GM04504 (cell line): ENCODE measurements at places on chromosomes 4 and X.

GRCh38 chr4:25760048-25760447 is 102.7 kb downstream of the SEL1L3 start:
- no peak for DNase-seq

DNA sequence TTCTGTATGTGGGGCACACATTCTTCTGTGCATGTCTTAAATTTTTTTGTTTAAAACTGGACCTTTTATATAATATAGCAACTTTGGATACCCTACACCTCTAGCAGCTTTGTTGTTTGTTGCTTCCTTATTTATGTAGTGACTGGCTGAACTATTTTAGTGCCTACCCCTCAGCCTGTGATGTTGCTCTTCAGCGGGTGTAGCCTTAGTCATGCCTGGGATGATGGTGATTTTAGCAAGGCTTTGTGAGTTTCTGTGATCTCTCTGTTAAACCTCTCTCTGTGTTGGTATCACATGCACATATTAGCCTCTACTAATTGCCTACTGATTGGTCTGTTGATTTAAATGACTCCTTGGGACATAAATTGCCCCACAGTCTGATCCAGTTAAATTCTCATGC is 22.8 kb downstream of the USP9X start:
- DNase-seq = no peak

DNA sequence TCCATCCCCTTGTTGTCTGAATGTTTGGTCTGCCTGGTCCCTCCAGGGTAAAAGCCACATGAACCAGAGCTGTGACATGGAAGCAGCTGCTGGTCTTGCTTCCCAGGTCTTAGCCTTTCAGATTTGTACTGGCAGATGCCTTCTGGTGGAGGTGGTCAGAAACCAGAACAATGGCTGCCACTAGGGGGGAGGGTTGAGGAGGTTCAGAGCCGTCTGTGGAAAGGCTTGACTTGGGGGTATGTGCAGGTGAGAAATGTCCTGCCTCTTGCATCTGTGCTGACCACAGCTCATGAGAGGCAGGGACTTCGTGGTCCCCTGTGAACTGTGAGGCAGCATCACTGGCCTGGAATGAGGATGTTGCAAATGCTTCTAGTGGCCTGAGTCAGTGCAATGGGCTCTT is 144.2 kb upstream of the WDR1 start:
- no peak for DNase-seq

GRCh38 chrX:103565197-103565596 is 20.1 kb upstream of the TCEAL4 start:
- no peak for DNase-seq

GRCh38 chr4:169305651-169306050 is 34.9 kb upstream of the SH3RF1 start:
- DNase-seq = no peak

GRCh38 chr4:105116616-105117319 is 29.9 kb upstream of the TET2 start:
- no peak for DNase-seq

DNA sequence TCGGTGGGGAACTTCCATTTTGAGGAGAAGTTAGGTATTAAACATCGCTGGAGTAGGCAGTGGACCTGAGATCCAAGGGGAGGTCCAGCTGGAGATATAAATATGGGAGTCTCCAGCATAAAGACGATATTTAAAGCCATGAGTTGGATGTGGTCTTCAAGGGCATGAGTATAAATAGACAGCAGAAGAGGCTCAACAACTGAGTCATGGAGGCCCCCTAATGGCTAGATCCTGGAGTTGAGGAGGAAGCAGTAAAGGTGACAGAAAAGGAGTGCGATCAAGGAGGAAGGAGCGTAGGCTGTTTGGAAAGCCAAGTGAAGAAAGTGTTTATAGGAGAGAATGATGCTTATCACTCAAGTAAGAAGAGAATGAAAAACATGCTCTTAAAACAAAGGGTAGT is 18.1 kb upstream of the APBB2 start:
- no peak for DNase-seq

DNA sequence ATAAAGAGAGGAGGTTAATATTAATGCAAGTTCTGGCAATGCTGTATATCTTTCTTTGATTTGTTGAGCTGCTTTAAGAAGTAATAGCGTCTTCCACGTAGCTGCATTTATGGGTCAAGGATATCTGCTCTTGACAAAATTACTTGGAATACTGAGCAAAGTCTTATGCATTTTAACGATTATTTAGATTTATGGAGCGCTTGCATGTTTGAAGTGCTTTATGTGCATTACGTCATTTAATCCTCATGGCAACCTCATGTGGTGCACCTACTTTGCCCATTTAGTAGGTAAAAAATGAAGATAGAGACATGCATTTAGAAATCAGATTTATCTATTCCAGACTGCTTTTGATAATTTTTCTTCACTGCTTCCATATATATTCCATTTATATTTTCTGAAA is 46.0 kb downstream of the DTHD1 start:
- no peak for DNase-seq

DNA sequence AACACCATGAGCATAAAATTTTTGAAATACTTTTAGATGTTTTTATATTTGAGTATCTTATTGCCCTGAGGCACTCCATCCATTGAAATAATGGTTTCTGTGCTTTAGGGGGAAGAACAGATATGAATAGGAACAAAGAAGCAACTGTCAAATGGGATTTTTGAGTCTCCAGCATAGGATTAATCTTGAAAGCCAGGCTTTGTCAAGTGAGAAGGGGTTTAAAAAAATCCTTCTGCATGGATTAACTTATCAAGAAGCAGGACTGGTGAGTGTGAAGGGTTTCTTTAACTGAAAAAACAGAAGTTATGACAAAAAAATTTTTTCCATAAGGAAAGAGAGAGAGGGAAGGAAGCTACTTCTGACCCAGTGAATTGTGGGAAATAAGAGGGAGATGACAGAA is 7.6 kb upstream of the NUDT9 start:
- DNase-seq = no peak

DNA sequence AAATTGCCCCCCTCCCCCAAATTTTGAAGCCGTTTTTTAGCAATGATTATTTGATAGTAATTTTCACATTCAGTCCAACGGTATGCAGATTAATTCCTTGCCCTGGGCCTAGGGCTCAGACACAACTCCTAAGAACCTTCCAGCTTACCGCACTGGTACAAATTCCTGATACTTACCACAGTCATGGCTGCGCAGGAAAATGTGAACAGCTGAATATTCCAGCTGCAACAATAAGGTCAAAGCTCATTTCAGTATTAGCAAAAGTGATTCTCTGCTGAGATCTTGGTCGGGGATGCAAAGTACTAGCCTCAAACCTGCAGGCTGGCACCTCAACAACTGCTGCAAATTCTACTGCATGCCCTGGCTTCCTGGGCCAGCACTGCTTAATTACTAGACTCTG is 3.0 kb downstream of the ATP11C start:
- DNase-seq = no peak

DNA sequence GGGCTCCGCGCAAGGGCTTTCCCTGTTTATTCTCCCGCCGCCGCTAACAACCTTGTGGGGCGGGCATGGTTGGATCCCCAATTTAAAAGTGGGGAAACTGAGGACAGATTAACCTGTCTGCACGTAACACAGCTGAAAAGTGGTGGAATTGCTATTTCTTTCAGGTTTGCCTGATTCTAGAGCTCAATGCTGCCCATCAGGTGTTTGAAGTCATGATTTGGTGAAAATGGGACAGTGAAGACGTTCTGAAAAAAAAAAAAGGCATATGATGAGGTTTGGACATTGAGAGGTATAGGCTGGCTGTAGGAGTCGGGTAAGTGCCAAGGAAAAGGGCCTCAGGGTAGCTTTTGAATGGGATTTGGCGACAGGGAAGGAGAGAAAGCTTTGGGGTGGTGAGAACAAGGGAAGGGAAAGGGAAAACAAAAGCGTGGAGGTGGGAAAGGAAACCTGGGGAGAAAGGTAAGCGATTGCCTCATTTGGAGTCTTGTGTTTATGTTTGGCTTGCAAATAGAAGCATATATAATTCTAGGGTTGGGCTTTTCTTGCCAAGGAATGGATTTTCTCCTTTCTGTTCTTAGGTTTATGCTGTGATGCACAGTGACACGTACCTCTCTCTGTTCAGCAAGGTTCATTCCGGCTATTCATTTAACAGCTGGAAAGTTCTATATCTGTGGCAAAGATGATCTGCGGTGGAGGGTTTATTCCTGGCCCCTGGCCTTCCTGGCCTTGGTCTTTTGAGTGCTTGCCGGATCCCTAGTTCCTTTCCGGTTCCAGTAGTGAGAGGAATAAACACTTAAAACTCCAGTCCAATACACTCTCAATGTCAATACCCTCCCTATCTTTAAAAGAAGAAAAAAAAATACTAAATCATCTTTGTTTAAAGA is 2.4 kb upstream of the STIM2 start:
- no peak for DNase-seq

GRCh38 chr4:92483341-92483740 is 179.6 kb downstream of the GRID2 start:
- no peak for DNase-seq

DNA sequence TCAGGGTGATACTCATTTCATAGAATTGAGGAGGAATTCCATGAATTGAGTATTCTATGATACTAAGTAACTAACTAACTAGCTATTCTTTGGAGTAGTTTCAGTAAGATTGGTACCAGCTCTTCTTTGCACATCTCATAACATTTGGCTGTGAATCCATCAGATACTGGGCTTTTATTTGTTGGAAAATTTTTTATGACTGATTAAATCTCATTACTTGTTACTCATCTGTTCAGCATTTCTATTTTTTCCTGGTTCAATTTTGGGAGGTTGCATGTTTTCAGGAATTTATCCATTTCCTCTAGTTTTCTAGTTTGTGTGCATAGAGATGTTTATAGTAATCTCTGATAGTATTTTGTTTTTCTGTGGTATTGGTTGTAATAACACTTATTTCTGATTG is 70.8 kb upstream of the FREM3 start:
- no peak for DNase-seq
